ENCODE measurements at places on chromosomes 11 and 22.

DNA sequence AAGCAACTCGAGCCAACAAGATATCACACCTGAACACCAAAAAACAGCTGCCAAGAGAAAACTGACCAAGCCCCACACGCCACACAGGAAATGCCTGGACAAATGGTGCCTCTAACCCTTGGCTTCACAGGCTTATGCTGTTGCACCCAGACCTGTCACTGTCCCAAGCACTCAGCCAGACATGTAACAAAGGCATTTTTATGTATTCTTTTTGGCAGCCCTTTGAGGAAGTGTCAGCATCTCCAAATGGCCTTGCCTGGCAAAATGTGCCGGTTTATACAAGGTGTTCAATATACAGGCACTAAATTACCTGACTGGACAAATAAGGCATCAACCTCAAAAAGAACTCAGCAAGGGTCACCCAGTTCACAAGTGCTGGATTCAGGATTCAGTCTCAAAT lies 6.1 kb downstream of the HDHD5 start:
- no peak for DNase-seq

GRCh38 chr11:79592824-79593223 lies 152.0 kb upstream of the TENM4 start:
- DNase-seq = no peak

DNA sequence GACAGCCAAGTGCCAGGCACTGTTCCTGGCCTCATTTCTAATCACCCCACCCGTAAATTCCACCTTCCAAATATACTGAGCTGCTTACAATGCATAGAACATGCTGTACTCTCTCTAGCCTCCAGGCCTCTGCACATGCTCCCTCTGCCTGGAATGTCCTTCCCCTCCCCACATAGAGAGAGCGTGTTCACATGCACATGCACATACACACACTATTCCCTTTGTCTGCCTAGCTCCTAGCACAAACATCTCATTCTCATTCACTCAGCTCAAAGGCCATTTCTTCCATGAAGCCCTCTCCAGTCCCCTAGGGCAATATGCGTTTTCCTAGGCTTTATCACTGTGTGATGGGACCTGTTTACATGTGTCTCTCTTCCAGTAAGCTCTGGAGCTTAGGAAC lies 144.6 kb downstream of the WT1 start:
- DNase-seq = no peak

DNA sequence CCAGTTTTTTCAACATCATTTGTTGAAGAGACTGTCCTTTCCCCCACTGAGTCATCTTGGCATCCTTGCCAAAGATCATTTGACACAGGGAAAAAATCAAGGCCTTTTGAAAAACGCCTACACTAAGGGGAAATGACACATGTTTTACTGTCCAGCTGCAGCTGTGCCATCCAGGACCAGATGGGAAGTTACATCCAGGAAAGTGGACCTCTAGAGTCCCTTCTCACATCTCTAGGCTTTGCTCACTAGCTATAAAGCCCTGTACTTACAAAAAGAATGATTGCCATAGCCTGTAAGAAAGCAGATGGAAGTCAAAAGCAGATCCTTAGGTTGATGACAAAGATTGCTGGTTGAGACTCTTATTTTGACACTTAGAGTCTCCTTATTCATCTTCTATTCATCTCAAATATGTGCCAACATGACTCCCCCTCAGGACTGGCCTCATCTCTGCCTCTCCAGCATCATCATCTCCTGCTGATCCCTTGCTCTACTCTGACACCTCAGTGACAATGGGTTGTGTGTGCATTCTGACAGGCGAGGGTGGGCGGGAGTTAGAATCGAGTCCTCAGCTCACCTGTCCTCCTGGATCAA lies 22.8 kb downstream of the OSBP2 start:
- no peak for DNase-seq

GRCh38 chr11:129434641-129435498 lies 59.2 kb downstream of the BARX2 start:
- no peak for DNase-seq

GRCh38 chr11:1522081-1522424 lies 35.5 kb upstream of the MOB2 start:
- no peak for DNase-seq

GRCh38 chr11:69041516-69041915 lies 7.2 kb upstream of the TPCN2 start:
- no peak for DNase-seq

GRCh38 chr11:1260023-1260501 lies 37.2 kb downstream of the MUC5B start:
- DNase-seq = peak; percentile 32

DNA sequence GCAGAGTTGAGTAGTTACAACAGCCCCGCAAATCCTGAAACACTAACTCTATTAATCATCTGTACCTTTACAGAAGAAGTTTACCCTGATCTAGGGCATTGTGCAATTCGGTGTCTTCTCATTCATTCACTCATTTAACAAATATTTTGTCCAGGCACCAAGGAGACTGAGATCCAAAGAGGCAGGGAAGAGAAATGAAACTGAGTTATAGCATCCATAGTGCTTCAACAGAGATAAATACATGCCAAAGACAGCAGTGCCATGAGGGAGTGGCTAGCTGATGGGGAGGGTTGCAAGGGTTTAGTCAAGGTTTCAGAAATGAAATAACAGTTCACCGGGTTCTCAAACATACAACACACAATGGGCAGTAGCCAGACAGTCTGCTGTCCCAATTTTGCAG lies 40.2 kb upstream of the MTNR1B start:
- no peak for DNase-seq

- DNase-seq = peak; percentile 11
These were observed 822 bp downstream of the MARK2 start for GRCh38 chr11:63839508-63840355.

- no peak for DNase-seq
These were observed 5.4 kb downstream of the FAM83F start for GRCh38 chr22:40000171-40000570.

DNA sequence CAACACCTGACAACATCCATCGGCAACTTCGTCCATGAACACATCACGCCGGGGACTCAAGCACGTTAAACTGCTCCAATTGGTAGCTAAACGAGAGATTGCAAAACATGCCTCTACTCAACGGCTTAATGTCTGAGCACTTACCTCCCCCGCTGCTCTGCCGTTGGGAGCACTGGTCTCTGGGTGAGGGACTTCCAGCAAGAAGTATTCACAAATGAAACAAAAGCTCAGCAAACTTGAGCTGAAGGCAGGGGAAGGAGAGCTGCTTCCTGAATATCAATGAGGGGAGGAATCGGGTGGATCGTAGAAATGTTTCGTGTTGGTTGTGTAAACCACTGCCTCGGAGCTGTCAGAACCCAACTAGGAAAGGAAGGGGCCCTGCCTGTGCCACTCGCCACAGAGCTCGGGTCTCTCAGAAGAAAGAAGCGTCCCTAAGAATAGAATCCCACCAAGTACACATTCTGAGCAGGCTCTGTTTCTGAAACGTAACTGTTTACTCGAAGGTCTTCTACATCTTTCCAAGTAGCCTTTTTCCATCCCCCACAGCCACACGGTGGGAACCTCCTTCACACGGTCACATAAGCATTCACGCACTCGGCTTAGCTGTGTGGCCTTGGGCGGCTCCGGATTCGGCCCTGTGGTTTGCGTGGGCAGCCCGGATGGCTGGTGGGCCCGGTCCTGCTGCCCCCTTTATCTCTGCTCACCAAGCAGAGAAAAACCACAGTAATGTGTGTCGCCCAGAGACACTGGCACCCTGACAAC lies at the start of gene MLC1:
TSS of gene MLC1 (minus strand) at position 216 of the 762 bp plus-strand sequence. CDS start 524 bp downstream, outside the sequence.
- DNase-seq = no peak

DNA sequence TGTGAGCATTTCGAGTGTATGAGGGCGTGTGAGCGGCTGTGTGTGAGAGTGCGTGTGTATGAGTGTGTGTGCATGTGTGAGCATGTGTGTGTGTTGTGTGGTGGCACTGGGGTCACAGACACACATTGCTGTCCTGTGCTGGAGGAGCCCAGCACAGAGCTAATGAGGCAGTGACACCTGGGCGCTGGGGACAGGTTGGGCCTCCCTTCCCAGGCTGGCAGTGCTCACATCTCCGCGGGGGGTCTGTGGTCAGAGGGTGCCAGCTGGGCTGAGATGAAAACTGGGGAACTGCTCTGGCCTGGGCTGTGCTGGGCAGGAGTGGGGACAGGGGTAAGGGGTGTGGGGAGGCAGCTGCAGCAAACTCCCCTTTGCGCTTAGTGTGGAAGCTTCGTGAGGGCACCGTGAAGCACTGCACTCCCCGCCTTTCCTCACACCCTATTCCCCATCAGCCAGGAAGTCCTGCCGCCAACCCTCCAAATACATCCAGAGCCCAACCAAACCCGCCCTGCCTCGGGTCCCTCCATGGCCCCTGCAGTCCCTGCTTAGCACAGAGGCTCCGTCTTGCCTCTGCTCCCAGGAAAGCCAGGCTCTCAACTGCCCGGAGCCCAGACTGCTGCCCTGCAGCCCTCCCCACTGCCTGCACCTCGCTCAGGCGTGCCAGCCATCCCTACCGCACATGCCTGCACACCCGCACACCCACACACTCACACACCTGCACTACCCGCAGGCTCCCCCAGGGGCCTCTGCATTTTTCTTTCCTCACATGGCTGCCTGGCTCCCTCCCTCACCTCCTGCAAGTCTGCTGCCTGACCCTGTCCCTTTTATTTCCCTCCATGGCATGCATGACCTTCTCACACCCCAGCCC lies 62.0 kb upstream of the THY1 start:
- no peak for DNase-seq

GRCh38 chr11:72829884-72830533 lies 15.8 kb downstream of the ATG16L2 start:
- no peak for DNase-seq

DNA sequence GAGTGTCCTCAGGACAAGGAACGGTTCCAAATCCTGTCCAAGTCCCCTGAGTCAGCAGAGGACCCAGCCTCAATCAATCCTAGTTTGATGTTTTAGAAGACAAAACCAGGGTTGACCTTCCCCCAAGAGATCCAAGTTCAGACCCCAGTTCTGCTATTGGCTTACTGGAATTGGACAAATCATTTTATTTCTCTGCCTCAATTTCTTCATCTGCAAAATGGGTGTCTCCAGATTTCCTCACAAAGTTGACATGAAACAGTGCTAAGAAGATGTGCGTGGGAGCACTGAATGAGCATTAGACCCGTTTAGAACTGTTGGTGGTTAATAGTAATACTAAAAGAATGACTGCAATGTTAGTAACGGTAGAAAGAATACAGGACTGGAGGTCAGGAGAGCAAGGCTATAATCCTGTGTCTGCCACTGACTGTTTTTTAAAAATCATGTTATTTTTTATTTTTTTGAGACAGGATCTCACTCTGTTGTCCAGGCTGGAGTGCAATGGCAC lies 32.8 kb upstream of the SCUBE1 start:
- DNase-seq = no peak

GRCh38 chr22:43302531-43303041 lies 40.6 kb downstream of the SCUBE1 start:
- DNase-seq = no peak

DNA sequence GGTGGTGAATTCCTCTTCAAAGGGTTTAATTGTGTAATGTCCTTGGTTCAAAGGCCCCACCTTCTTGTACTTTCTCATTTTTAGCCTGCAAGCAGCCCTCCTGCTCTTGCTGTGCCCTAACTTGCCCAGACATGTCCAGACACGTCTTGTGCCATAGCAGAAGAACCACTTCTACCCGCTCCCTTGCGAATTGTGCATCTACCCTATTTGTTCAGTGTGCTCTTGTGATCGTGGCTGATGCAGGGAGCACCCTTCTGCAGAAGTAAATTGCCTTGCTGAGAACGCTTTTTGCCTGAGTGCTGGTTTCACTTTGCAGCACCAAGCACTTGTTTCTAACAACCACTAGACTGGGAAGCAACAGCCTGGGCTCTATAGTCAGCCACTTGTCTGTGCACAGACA lies 249.4 kb downstream of the SBF2 start:
- no peak for DNase-seq

GRCh38 chr11:116697011-116697410 lies 75.8 kb downstream of the BUD13 start:
- DNase-seq = no peak

DNA sequence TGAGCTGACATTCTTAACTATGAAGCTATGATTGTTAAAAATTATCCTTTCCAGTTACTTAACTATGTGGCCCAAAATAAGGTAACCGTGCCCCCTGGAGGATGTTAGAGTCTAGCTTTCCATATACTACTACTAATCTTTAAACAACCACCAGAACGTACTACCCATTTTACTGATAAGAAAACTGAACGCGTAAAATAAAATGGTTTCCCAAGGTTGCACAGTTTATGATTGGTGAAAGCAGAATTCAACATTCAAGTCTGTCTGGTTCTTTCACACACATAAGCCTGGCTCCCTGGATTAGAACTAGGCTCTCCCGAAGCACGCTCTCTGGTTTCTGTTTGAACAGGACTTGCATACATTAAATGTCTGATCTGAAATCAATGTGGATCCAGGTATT lies 437.8 kb upstream of the CCDC90B start:
- DNase-seq = no peak

- no peak for DNase-seq
These were observed 87.5 kb downstream of the DDX10 start for GRCh38 chr11:108752297-108752751.

DNA sequence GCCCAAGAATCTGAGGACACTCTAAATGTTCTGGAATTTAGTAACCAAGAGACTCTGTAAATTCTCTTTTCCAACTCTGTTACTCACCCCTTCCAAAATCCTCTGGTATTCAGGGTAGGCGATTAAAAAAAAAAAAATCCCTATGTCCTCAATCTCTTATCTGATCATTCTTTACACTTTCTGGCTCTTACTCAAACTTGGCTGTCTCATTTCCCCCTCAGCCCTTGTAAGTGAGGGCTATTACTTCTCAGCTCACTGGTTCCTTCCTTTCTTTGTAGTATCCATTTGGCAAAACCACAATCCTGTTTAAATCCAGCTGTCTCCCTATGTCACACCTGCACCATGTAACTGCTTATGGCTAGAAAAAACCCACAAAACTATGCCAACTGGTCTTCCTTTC lies 12.7 kb upstream of the MSANTD2 start:
- DNase-seq = no peak

DNA sequence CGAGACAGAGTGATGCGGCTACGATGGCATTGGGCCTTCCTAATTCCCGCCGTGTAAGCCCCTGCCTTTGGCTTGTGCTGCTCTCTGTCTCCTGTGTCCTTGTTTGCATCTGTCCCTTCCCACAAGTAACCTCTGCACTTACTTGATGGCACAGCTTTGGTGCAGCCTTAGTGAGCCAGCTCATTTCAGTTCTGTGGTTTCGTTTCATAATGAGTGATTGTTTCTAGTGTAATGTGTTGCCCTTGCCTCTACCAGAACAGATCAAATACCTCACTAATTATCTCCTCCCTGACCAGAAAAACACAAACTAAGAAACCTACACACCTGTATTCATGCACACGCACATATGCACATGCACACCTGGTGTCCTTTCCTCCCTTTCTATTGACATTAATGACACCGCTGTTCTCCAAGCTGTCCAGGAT lies 58.8 kb downstream of the GRK3 start:
- DNase-seq = no peak

All from stimulated activated CD4-positive, alpha-beta T cell treated with anti-CD3 and anti-CD28 coated beads, Interleukin-1b, Interleukin-23, amount 100 ng/mL, for 4 hours (primary cell).